ENCODE measurements at places on chromosomes 1 and 21.
A peak's percentile ranks its signal among the peaks of the same experiment; 100 is the strongest.

DNA sequence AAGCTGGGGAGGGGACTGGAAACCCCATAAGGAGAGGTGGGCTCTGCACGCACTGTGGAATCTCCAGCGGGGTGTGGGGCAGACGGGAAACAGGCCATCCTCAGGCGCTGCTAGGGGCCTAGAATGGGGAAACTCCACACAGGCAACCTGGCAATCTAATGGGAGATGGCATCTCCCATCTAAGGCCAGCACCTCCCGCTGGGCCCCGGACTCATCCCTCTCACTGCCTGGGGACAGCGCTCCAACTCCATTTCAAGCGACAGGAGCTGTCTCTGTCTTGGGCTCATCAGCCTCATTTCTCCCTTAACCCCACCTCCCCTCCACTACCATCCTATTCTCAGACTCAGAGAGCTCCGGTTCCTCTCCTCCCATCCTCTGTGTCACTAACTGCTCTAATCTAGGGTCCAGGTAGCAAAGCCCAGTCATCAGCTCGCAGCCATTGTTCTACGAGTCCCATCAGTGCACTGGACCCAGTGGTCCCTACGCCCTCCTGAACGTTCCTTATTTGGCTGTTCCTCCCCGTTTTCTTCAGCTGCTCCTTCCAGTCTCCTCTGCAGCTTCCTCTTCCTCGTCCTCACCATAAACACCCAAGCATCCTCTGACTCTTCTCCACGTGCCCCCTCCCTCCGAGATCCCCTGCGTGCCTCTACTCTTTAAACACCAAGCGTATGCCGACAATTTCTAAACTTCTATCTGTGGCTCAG lies 93.4 kb upstream of the CASZ1 start:
- DNase-seq: no peak

DNA sequence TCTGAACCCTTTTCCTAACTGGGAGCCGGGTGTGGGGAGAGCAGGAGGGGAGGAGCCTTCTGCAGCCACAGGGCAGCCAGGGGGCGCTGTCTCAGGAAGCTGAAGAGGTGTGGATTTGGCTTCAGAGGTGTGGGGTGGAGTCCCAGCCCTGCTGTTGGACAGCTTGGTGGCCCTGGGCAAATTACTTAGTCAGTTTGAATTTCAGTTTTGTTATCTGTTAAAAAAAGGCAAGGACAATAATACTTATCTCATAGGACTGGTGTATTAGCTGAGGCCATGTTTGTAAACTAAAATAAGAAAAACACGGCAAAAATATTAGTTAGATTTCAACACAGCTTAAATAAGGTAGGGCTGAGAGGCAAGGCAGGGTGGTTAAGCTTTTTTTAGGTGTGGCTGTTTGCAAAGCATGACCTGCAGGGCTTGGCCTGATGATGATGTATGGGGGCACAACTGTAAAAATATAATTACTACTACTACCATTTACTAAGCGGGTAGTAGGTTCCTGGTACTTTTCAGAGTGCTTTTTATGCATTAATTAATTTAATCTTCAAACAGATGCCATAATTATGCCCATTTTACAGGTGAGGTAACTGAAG lies 111.8 kb downstream of the PLXNA2 start:
- peak; percentile 92 for DNase-seq

- no peak for DNase-seq
Measured at GRCh38 chr1:160835751-160836150, 26.9 kb downstream of the CD244 start.

- DNase-seq: no peak
Measured at GRCh38 chr1:189899686-189900425, 577.8 kb downstream of the BRINP3 start.

DNA sequence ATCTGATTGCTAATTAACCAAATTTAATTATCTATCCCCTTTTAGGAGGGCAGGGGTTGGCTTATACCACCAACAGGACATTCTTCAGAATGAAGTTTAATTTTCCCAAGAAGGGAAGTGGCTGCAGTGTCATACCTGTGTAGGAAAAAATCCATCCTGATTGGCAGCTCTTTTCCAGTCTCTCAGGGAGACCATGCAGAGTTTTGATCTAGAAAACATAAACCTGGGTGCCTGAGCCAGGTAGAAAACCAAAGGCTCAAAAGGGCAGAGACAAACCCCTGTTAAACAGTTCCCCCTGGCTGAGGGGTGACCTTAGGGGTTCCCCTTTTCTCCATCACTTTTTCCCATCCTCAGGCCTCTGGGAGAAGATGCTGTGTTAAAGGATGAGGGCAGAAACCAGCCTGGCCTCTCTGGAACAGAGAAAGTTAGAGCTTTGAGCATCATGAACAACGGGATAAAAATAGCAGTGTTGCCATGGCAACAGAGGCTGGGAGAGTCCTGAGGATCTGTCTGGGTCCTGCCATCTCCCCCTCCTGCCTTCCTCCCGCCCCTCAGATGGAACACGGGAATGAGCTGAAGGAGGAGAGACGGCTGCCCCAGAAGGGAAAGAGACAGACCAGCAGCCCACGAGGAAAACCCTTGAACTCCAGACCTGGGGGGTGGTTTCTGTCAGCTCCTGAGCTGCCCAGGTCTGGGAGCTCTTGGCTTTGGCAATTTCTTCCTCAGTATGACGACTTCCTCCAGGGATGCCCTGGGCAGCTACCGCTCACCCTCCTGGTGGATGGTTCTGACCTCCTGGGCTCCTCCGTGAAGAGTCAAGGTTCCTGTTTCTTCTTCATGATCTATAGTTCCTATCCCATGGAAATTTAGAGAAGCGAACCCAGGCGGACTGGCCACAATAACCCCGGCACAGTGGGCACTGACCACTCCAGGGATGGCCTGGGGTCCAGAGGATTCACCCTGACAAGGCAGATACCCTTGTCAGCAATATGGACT lies 14.0 kb upstream of the LEMD1 start:
- DNase-seq: no peak

- DNase-seq: no peak
Measured at GRCh38 chr1:206600527-206600926, 11.7 kb downstream of the EIF2D start.

- DNase-seq: no peak
Measured at GRCh38 chr1:59266180-59266926, 30.5 kb upstream of the FGGY start.

DNA sequence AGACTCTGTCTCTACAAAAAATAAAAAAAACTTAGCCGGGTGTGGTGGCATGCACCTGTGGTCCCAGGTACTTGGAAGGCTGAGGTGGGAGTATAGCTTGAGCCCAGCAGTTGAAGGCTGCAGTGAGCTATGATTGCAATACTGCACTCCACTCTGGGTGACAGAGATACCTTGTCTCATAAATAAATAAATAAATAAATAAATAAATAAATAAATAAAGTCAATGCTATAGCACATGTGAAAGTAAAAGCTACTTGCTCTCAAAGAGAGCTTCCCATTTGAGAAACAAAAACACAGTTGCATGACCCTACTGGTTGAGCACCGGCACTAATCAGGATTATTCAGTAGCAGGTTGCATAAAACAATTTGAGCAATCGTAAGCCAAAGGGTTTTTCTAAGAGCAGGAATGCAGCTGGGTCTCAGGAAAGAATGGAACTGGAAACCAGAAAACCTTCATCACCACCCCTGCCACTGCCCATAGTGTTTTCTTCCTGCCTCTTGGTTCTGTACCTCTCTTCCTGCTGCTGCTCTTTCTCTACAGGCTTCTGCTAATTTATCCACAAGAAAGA lies 29.3 kb upstream of the DNAH14 start:
- DNase-seq: no peak

DNA sequence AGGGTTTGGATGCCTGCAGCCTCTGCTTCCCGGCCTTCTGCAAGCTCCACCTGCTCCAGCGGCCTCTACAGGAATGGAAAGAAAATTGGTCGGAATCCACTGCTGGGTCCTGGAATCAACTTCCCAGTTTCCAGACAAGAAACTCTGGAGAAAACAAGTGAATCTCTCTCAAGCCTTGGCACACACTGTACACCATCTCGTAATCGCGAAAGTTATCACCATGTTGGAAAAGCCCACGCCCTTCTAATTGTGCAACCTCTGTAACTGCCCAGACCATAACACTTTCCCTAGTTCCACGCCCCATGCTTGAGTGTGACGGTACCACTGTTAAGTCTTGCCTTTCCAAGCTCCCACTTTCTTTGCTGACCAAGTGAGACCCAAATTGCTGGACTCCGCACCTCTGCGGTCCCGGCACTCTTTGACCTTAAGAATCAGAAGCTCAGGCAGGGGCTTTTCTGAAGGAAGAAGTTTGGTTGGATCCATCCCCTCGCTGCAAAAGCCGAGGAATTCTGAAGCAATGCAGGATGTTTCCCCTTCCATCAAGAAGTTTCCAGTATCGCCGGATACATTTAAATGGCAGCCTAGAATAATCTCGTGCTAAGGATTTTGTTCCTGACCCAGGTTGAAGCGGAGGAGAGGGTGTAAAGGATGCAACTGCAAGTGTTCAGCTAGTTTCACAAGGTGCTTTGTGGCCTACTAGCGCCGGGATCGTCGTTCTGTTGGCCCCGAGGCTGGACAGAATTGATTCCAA lies 6.2 kb downstream of the NR5A2 start:
- no peak for DNase-seq

GRCh38 chr1:210728437-210729149 lies 399.9 kb downstream of the HHAT start:
- DNase-seq: no peak

- no peak for DNase-seq
Measured at GRCh38 chr1:43705334-43705733, 2.0 kb upstream of the ST3GAL3 start.

DNA sequence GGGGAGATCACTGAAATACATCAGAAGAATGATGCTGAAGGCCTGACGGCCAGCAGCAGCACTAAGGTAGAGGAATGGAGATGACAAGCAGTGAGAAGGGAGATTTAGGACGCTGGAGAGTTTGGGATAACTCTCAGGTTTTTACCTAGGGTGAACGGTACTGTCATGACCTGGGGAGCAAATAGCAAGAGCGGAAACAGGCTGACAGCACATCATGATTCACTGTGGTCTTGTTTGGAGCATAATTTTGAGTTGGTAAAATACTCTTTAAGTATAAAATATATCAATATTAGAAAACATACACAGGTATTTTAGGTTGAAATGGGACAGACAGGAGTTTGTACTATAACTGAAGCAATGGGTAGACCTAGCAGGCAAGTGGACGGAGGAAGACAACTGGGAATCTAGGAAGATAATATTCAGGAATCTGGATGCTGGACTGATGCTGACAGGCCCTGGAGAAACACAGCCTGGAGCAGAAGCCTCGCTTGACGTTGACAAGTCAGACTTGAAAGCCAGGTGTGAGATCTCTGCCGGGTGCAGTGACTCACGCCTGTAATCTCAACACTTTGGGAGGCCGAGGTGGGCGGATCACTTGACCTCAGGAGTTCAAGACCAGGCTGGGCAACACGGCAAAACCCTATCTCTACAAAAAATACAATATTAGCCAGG lies 33.3 kb downstream of the ALG14 start:
- no peak for DNase-seq

DNA sequence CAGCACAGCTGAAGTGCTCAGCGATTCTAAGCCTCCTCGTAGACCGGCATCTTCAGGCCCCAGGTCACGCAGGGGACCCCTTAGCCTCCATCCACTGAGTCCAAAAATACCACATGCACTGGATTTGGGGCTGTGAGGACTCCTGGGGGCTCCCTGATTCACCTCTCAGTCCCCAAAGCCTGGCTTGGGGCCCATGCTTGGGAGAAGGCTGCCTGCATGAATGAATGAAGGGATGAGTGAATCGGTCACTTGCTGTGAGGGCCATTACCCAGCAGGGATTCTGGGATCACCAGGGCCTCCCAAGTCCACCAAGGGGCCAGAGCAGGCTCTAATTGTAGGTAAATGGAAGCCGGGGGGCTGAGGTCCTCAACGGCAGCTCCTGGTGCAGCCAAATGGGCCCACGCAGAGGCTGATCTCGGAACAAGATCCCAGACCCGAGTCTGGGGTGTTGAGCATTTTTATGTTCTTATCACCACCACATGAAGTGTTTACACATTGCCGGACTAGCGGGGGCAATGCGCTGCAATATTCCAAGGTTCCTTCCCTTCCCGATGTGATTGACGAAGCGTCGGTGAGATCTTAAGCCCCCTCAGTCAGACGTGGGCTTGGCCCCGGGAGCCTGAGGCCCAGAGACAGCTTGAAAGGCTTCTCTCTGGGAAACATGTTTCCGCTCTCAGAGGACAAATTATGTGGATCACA lies 13.6 kb upstream of the ARHGEF16 start:
- no peak for DNase-seq

- DNase-seq: no peak
Measured at GRCh38 chr1:35619237-35620121, 21.8 kb downstream of the PSMB2 start.

GRCh38 chr1:99589186-99589636 lies 56.7 kb upstream of the PALMD start:
- DNase-seq: no peak

- no peak for DNase-seq
Measured at GRCh38 chr1:115377411-115377810, 39.4 kb upstream of the NGF start.

- no peak for DNase-seq
Measured at GRCh38 chr21:45811136-45811535, 167.6 kb downstream of the PCBP3 start.

- DNase-seq: peak; percentile 62
Measured at GRCh38 chr1:47755101-47755990, 241.8 kb downstream of the TRABD2B start.

- DNase-seq: no peak
Measured at GRCh38 chr1:245264226-245264625, 109.4 kb downstream of the KIF26B start.

GRCh38 chr1:61318319-61319125 lies 236.2 kb downstream of the NFIA start:
- DNase-seq: peak; percentile 68

GRCh38 chr1:74652711-74653139 lies 20.9 kb downstream of the ERICH3 start:
- no peak for DNase-seq

DNA sequence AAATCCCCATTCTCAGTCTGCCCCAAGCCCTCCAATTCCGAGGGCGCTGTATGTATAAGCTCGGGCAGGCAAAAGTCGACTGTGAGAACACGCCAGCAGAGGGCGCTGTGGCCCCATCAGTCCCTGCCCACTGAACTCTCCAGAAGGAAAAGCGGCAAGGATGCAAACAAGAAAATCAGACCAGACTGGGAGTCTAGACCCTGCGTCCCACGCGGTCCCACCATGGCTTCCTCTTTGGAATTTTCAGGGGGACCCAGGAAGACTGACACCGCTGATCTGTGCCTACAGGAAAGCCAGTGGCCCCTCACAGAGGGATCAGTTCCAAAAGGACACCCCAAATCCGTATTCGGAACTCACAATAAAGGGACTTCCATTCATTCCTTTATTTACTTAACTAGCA lies 19.5 kb downstream of the TEX35 start:
- DNase-seq: peak; percentile 93

DNA sequence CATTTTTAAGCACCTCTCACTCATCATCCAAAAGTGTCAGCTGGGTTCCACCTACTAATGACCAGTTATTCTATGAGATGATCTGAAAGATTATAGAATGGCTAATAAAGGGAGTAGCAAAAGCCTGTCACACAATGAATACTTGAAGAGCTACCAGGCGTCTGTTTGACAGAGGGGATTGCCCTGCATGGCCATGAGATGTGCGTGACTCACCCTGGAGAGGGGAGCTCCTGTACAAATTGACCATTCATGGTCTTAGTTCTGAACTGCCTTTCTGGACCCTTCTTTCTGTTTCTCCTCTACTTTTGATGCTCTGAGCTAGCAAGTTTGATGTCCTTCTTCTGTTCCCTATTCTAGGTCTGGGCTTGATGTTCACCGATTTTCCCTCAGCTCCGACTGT lies 85.2 kb upstream of the ABCD3 start:
- DNase-seq: no peak

- DNase-seq: no peak
Measured at GRCh38 chr1:216331211-216331610, 92.0 kb downstream of the USH2A start.
